ENCODE measurements at places on chromosomes 6 and 20.

GRCh38 chr6:33199687-33200218 lies 712 bp downstream of the RXRB start:
- DNase-seq: peak; percentile 48

GRCh38 chr20:38957915-38958485 lies 4.1 kb upstream of the DHX35 start:
- DNase-seq: no peak

GRCh38 chr20:58668901-58669286 lies 17.8 kb downstream of the STX16 start:
- DNase-seq: no peak

- DNase-seq: no peak
Observed at GRCh38 chr20:24100370-24101011, 111.9 kb upstream of the GGTLC1 start.

GRCh38 chr6:31352310-31352682 lies 4.7 kb downstream of the HLA-B start:
- DNase-seq: no peak

GRCh38 chr20:44041001-44041400 lies 126.3 kb downstream of the TOX2 start:
- DNase-seq: no peak

DNA sequence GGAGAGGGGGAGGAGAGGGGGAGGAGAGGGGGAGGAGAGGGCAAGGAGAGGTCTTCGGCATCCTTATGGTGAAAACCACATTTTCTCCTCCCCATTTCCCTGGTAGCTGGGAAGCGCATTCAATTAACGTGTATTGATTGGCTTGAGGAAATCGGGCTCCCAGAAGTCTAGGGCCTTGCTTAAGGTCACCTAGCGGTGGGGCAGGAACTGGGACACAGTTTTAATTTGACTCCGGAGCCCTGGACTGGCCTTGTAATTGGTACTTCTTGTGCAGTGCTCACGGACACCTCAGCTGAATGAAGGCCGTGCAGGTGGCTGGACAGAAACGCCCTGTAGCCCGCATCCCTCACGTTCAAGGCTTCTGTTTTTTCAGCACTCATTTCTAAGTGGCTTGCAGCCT lies 42.8 kb downstream of the CTCFL start:
- no peak for DNase-seq

DNA sequence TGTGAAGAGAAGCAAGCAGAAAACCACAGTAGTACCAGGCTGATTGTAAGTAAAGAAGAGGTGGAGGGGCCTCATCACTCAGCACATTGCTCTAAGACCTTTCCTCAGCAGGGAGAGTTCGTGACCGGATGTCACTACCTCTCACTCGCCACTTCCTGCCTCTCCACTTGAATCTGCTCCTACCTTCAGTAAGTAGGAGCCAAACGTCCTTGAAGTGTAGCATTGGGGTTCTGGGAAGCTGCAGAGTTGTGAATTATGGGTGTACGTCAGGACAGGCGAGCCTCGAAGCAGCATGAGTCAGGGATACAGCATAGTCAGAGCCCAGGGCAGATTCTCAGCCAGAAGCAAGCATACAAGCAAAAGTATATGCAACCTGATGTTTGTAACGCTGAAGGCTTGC lies 224.9 kb downstream of the PHACTR1 start:
- DNase-seq: no peak

DNA sequence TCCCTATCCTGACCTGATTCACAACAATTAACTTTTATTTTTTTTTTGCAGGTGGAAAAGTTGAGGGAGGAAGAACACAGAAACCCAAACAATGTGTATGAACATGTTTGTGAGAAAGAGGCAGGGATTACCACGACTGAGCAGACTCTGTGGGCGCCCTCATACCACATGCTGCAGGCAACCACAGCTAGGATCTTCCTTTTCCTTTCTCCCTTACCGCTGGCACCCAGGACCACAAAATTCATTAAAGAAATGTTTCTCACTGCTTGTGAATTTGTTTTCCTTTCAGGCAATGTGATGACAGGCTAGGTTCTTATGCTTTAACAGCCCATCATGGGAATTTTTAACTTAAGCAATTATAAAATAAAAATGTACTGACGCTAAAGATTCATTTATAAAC lies 287.1 kb downstream of the GMDS start:
- no peak for DNase-seq

GRCh38 chr20:24875078-24875477 lies 74.0 kb upstream of the CST7 start:
- DNase-seq: no peak

DNA sequence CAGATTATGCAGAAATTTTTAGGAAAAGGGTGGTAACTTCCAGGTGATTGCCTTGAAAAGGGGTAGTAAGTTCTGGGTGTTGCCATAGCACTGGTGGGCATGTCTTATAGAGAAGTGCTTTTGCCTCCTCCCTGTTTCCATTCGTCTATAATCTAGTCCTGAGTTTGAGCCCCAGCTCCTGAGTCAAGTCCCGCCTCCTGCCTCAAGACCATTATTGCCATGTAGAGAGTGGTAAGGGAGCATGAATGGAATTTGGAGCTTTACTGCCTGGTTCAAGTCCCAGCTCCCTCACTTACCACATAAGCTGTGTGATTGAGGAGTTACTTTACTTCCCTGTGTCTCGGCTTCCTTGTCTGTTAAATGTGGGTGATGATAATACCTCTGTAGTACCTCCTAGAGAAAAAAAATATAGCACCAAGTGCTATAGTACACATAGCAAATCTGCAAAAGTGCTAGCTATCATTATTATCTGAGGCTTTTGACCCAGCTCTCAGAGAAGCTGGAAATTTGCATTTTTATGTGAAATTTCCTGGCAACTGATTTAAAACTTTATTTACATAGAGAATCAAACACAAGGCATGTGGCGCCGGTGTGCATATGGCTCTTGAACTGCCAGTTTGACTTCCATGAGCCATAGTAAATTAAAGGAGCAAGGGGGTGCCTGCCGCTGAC lies 36.0 kb downstream of the TGM6 start:
- DNase-seq: no peak

DNA sequence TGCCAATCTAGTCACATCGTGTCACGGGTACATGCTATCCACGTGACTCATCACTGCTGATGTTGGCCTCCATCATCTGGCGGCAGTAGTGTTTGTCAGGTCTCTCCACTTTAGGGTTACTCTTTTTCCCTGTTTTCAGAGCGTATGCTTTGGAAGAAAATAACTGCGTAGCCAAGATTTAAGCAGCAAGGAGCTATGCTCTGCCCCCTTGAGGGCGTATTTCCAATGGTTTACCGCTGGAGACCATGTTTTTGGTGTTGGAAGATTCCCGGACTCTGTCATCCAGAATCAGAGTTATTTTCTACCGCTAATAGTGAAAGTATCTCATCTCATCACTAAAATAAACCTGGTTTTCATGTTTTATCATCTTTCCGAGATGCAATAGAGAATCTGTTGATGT lies 306.5 kb downstream of the C6orf118 start:
- no peak for DNase-seq

- no peak for DNase-seq
Observed at GRCh38 chr6:52815167-52816092, 11.8 kb upstream of the GSTA1 start.

DNA sequence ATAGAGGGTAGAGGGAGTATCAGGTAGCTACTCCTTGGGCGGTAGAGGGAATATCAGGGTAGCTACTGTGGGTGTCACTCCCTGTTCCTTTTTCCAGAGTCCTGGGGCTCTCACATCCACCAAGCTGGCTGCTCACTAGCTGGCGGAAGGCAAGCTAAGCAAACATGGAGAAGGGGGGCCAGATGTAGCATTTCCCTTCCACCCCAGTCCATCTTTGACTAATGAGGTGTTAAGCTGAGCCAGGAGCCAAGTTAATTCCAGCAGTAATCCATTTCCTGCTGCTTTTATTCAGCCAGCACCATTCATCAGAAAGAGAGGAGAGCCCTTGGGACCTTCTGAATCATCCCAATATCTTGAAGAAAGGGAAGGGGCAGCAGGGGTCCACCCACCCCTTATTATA lies 330.0 kb downstream of the ZFAND3 start:
- no peak for DNase-seq

GRCh38 chr6:18530201-18530600 lies 143.1 kb downstream of the RNF144B start:
- DNase-seq: no peak

DNA sequence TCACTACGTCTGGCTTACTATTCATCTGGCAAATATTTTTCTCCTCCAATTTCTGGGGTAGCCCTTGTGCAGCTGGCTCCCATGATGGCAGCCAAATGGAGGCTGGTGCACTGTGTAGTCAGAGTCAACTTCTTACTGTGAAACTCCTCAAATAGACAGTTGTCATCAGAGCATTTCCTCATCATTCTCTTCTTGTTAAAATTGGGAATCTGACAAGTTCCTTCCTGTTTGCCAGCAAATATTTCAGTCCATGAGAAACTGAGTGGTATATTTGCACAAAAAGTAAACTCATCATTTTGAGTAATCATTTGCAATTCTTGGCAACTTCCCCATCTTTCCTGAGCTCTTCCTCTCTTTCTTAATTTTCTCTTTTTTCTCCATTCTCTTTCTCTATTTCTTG lies 394.9 kb upstream of the RGS17 start:
- DNase-seq: no peak

DNA sequence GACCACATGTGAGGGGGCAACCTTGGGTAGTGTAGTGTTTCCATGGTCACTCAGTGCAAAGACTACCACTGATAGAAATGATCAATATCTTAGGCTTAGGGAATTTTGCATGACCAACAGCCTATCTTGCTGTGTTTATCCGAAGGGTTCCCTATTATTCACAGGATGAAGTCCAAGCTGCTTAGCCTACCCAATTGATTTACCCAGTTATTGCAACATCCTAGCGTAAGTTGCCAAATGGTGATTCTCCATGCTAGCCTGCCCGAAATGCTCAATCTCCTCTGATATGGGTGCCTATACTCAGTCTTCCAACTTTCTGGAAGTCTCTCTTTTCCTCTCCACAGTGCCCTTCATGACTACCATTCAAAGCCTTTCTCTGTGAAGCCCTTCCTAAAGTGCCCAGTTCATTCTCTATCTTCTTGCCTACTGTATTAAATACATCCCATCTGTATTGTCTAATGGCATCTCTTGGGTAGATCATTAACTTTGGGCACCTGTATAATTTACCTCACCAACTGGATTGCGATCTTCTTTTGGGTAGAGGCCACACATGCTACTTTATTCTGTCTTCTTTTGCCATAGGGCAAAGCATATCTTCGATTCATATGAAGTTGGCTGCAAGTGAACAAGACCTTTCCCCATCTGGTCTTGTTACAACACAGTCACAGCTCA lies 240.5 kb downstream of the CLIC5 start:
- no peak for DNase-seq

DNA sequence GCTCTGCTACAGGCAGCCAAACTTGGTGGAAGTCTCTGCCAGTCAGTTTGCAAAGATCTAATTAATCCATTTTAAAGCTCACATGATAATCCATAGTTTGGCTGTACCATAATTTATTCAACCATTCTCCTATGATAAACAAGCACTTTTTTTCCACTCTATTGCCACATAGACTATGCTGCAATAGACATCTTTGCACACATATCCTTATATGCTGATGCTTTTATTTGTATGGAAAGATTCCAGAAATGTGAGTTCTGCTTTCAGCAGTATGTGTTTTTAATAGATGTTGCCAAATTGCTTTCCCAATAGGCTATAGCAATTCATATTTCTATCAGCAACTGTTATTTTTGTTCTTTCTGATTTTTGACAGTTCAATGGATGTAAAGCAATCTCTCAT lies 628.0 kb downstream of the KIF16B start:
- DNase-seq: no peak

DNA sequence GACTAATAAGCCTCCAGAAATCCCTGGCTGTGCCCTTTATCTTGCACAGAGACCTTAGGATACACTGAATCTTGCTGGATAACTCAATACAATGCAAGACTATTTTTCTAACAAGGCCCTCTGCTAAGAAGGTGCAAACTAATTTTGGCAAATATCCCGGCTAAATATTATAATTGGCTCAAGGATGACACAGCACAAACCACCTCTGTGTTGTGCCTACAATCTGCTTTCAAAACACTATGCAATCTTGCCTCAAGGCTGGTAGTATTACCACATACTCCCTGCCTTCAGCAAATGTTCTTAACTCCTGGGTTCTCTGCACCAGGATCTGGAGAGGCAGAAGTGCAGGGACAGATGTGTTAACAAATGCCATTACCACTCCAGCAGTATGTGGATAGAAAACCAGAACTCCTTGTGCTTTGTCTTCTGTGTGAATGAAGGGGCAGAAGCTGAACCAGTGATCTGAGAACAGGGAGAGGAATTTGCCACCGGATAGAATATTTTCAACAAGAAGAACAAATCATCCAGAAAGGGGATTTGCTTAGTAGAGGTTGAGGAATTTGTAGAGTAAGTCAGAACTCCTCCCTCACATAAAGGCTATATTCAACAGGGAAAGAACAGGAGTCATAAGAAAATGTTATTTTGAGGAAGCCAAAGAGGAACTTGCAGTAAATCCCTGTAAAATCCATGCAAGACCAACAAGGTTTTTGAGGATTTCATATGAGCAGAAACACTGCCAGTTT lies 74.1 kb upstream of the SLC4A11 start:
- DNase-seq: no peak
